ENCODE measurements at places on chromosomes 6 and 20.

GRCh38 chr6:34248727-34249468 lies at the start of gene SMIM29:
Gene SMIM29, minus strand, starts transcription at chr6:34249006. Its CDS starts 1,215 bp downstream, at chr6:34247791.
- peak; percentile 96 for DNase-seq

- no peak for DNase-seq
Observed at GRCh38 chr6:109457562-109457996, 2.0 kb upstream of the MICAL1 start.

DNA sequence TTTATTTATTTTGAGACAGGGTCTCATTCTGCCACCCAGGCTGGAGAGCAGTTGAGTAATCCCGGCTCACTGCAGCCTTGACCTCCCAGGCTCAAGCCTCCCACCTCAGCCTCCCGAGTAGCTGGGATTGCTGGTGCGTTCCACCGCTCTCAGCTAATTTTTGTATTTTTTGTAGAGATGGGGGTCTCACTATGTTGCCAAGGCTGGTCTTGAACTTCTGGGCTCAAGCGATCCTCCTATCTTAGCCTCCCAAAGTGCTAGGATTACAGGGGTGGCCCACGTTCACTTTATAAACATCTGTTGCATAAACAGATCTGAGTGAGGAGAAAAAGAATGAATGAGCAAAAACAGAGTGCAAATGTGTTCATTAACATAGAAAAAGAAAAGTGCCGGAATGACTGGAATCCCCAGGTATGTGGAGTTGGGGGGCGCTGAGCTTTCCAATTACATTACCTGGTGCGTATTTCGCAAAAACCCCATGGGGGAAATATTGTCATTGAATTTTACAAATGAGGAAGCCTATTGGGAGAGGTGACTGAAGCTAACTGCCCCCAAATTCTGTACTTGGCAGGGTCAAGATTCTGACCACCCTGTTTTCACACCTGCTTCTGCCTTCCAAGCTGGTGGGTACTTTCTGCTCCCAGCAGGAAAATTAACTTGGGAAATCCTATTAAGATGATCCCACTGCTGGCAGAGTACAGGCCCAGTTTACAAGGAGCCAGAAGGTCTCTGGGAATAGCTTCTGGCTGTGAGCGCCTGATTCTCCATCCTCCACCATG lies 207.7 kb upstream of the JARID2 start:
- no peak for DNase-seq

GRCh38 chr6:95578106-95578410 lies 723 bp downstream of the MANEA start:
- no peak for DNase-seq

DNA sequence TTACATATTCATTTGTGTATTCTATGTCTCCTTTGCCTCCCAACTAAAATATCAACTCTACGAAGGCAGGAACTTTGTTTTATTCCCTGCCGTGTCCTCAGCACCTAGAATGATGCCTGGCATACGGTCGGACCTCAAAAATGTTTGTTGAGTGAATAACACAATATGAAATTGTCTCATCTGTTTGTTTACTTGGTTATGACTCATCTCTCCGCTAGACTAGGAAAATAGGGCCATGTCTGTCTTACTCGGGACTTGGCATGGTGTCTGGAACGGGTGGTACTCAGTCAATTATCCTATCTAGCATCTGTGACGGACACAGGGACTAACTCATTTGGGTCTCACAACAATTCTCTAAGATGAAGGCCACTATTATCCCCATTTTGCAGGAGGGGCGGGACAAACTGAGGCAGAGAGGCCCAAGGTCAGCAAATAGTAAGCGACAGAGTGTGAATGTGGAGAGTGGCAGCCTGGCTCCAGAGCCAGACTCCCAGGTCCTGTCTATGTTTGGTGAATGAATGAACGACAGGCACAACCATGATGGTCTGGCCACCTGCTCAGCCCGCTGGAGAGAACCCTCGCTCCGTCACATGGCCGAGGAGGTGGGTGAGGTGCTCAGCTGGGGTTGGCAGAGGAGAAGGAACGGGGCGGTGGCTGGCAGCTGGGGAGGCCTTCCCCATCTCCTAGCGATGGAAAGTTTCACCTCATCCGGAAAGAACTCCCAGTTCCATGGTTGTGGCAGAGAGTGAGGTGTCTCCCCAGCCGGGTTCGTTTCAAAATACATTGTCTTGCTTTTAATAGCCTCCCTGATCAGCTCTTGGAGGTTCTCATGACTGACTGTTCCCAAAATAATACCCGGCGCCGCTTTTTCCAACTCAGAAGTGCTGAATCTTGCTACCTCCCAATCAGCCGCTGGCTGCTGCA lies 27.6 kb upstream of the NFATC2 start:
- no peak for DNase-seq

DNA sequence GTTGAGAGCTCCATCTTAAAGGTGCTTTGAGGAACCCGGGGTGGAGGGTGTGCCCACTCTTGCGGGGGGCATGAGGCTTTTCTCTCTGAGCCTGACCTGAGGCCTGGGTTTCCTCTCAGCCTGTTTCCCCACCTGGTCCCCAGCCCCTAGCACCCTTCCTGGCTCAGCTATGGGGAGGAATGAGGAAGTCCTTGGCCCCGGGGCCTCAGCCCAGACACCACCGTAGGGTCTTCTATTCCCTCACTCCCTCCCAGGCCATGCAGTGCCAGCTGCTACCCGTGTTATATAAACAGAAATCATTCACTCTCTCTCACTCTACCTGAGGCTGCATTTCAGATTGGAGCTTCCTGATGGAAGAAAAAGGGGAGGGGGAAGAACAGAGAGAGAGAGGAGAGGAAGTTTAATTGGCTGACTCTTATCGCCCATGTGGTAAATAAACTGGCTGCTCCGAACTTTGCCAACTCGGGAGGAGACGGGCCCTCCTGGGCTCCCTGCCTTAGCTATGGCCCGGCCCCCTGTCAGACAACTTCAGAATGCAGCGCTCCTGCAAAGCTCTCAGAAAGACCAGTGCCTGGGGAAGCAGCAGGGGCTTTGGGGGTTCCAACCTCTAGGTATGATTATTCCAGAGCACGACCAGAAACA lies 2.8 kb downstream of the CDH22 start:
- no peak for DNase-seq

GRCh38 chr6:139457476-139457875 lies 83.0 kb upstream of the CITED2 start:
- DNase-seq: no peak

- DNase-seq: no peak
Observed at GRCh38 chr6:97677626-97678025, 394.6 kb upstream of the MMS22L start.

- no peak for DNase-seq
Observed at GRCh38 chr6:141437011-141437410, 695.7 kb upstream of the GJE1 start.

Data from effector memory CD4-positive, alpha-beta T cell (primary cell).